Right cardiac atrium (tissue), 5 donors: ENCODE measurements at places on chromosomes 7 and 10.

- no peak for DNase-seq
Measured at GRCh38 chr7:15798081-15798480, 111.6 kb upstream of the MEOX2 start.

DNA sequence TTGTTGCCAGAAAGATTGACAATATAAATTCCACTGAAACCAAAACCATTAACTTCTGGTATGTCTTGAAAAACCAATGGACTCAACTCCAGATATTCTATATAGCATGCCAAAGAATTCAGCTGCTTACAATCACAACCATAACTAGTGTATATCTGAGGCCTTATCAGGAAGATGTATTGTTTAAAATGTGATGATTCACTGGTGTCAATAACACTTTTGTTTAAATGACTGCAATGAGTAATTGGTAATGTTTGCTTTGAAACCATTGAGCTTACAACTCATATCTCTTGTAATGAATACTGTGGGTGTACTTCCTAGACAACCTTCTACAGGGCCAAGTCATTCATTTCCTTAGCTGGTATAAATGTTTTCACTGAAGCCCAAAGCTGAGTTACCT is 727.9 kb upstream of the KCND2 start:
- no peak for DNase-seq

- DNase-seq = no peak
Measured at GRCh38 chr7:79284211-79284610, 169.3 kb downstream of the MAGI2 start.

- DNase-seq = no peak
Measured at GRCh38 chr10:81157681-81158080, 620.0 kb downstream of the SH2D4B start.

- no peak for DNase-seq
Measured at GRCh38 chr7:7651479-7651878, 10.9 kb downstream of the UMAD1 start.

DNA sequence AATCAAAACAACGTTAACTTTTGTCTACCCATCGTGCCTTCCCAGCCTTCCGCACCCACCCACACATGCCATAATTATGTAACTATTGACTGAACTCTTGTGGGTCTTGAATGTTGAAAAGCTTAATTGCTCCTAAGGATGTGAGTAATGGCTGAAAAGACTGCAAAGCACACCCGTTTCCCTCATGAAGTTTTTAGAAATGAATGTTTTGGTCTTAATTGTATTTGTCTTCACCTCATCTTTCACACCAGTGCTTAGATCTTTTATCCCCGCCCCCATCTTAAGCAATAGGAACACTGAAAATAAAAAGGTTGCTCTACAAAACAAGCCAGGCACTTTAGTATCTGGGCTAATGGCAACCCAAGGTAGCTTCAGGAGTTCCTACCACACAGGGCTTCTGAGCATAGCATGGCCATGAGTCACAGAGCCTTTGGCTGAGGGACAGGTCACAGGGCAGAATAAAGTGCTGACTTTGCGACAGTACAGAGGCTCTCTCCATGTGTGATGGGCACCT is 690.5 kb downstream of the PARD3 start:
- DNase-seq = no peak

GRCh38 chr7:5541087-5541992 is 117.7 kb upstream of the TNRC18 start:
- DNase-seq = no peak

DNA sequence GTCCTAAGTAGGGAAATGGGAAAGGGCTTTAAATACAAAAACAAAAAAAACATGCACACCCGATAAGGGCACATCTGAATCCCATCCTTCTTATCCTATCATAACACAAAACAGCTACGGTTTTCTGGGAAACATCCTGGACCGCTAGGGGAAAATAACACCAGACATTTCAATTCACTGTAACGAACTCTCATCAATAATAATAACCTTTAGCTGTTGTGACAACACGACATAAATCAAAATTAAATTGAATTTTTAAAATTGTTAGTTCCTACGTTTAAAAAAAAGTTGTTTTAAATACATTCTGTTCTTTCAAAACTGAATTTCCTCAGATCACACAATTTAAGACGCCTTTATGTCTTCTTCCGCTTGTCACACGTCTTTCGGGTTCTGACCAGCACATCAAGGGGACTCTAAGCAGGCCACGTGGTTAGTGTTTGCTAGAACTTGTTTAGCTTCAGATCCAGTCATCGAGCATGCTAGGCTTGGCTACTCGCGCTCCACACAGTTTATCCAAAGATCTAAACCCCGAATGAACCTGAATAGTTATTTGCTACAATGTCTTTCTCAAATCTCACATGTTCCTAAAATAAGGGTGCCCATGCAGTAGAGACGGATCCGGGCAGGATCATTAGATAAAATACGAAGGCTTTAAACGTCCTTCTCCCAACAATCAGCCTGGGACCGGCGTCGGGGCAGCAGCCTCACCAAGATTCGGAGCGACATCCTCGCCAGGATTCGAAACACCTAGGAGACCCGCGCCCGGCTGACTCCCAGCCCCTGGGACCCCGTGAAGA is 839 bp downstream of the IKZF5 start:
- no peak for DNase-seq

DNA sequence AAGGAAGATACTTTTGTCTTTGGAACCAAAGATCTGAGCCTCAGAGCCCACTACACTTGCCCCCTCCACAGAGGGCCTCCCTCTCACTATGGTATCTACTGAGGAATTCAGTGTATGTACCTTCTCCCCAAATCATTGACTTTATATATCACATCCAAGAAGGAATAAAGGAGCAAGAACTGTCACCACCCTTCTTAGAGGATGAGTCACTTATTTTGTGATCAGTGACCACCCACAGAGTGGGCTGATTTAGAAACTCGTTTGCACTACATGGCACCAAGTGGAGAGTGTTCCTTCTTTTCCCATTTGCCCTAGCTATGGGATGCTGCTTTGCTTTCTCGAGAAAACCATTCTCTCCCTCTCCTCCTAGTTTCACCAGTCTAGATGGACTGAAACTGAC is 5.7 kb downstream of the TMEM243 start:
- DNase-seq = no peak

GRCh38 chr7:84900215-84900614 is 286.6 kb downstream of the SEMA3D start:
- DNase-seq = no peak

DNA sequence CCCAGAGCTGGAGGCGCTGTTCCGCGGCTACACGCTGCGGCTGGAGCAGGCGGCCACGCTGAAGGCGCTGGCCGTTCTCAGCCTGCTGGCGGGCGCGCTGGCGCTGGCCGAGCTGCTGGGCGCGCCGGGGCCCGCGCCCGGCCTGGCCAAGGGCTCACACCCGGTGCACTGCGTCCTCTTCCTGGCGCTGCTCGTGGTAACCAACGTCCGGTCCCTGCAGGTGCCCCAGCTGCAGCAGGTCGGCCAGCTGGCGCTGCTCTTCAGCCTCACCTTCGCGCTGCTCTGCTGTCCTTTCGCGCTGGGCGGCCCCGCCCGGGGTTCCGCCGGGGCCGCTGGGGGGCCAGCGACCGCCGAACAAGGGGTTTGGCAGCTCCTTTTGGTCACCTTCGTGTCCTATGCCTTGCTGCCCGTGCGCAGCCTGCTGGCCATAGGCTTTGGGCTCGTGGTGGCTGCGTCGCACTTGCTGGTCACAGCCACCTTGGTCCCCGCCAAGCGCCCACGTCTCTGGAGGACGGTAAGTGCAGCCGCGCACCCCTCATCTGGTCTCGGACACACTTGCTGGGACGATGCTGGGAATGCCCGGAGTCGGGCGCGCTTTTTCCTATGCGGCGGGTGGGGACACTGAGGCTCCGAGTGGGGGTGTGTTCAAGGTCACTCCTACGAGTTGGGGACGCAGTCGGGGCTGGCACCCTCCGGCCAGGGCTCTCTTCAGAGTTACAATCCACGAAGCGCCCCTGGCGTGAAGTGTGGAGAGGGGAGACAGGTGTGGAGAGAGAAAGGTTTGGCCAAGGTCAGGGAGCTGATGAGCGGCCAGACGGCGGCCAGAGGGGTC is 717 bp downstream of the ADCY1 start:
- DNase-seq = peak; percentile 78

DNA sequence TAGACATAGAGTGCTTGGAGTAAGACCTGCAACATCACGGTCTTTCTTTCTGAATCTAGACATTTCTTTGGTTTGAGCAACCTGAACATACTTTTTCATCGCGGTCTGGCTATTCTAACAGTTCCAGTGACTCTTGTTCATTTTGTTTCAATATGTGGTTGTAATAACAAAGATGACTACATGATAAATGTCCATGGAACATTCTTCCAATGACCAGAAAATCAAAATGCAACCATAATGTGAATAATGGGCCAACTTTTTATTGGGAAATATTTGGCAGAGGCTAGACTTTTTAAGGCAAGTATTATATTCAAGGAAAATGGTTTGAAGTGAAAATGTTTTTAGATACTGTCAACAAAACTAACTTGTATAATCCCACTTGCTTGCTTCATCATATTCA is 282.5 kb downstream of the INHBA start:
- DNase-seq = no peak

- DNase-seq = no peak
Measured at GRCh38 chr7:84533182-84533581, 338.6 kb upstream of the SEMA3A start.

- DNase-seq = no peak
Measured at GRCh38 chr10:69434169-69434568, 17.1 kb upstream of the TSPAN15 start.

DNA sequence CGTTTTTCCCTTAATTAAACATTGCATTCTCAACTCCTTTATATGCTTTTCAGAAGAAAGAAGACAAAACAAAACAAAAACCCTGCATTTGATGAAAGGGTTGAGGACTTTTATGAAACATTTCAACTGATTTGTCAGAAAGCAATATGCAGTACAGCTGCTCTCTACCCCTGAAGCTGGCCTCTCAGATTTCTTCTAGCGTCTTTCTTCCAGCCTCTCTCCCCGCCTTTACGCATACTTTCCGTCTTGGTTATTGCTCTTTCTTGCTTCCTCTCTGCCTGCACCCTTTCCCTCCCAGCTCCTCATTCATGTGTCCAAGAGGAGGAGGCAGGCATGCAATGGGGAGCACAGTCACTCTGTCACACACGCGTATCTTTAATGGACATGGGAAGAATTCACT is 91.0 kb upstream of the COL1A2 start:
- DNase-seq = no peak

DNA sequence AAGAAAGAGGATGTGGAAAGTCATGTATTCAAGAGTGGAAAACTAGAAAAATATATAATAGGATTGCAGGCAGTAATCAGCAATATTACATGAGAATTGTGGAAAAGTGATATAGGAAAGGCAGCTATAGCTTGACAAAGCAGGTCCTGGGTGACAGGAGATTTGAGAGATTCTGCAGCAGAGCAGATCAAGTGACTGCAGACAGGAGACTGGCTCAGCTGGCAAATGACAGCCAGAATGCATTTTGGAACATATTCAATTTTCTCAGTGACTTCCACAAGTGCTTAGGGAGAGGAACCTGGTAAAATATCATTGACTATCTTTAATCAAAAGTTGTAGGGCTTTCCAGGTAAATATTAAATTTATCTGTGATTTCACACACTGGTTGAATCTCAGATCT is 260.5 kb upstream of the CACNA2D1 start:
- no peak for DNase-seq

GRCh38 chr7:116195451-116195850 is 14.9 kb upstream of the TES start:
- DNase-seq = no peak

DNA sequence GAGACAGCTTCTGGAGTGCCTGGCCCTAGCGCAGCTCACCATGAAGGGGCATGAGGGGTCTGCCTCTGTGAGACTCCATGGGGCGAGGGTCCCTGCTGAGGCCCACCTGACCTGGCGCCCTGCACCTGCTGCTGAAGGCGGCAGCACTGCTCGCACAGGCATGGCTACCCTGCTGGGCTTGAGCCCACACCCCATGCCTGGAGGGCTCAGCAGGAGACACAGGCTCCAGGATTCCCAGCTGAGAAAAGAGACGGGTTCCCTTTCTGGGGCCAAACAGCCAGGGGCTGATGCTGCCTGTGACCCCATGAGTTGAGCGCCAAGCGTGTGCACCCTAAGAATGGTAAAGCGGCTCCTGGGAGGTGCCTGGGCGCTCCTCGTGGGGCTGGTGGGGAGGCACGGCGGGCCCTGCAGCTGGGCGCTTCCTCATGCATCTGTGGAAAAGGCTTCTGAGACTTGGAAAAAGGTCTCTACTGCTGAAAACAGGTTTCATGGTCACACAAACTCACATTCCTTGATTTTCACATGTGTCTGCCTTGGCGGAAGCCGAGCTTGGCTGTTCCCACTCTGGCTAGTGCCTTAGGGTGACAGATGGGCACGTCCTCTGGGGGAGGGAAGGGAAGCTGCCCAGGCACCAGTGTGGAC is 233.4 kb downstream of the ZMYND11 start:
- DNase-seq = no peak

GRCh38 chr10:80451132-80451531 is 3.0 kb upstream of the TSPAN14 start:
- no peak for DNase-seq

DNA sequence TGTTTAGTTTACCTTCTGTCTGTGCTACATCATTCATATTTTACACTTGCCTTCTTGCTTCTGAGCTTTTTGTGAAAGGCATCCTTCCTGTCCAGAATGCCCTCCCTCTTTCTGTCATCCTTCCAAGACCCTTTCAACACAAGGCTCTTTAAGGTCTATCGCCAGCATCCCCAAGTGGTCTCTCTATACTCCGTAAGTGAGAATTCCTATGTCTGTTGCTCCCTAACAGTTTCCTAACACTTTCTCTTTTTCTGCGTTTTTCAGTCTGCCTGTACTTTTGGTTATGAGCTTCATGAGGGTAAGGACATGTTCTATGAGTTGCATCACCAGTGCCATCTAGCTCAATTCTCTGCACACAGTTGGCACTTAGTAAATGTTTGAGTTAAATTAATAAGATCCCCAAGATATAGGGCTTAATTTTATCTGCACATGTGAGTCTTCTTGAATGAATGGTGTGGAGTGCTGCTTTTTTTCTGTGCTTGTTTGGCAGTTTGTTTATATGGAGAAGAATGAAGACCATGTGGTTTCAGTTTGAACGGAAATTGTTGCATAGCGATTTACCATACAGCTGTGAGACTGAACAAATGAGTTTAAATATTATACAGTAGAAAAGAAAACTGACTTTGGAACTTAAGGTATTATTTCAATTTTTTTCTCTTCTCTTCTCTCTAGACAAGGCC is 29.4 kb downstream of the RABGEF1 start:
- DNase-seq = no peak

GRCh38 chr10:43272030-43272429 is 5.2 kb upstream of the RASGEF1A start:
- DNase-seq = no peak

- no peak for DNase-seq
Measured at GRCh38 chr7:115924411-115924810, 106.2 kb downstream of the TFEC start.

DNA sequence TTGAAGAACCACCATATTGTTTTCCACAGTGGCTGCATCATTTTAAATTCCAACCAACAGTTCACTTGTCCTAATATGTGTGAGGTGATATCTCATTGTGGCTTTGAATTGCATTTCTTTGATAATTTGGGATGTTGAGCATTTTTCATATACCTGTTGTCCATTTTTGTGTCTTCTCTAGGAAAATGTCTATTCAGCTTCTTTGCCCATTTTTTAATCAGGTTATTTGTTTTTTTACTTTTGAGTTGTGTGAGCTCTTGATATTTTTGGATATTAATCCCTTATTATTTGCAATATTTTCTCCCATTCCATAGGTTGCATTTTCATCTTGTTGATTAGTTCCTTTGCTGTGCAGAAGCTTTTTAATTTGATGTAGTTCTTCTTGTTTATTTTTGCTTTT is 95.1 kb upstream of the CCDC71L start:
- DNase-seq = no peak
